ENCODE measurements at places on chromosomes 11 and 22.

- no peak for DNase-seq
These were observed 224.4 kb upstream of the MTNR1B start for GRCh38 chr11:92744929-92745585.

GRCh38 chr11:127679816-127680545 lies 679.4 kb upstream of the KIRREL3 start:
- no peak for DNase-seq

DNA sequence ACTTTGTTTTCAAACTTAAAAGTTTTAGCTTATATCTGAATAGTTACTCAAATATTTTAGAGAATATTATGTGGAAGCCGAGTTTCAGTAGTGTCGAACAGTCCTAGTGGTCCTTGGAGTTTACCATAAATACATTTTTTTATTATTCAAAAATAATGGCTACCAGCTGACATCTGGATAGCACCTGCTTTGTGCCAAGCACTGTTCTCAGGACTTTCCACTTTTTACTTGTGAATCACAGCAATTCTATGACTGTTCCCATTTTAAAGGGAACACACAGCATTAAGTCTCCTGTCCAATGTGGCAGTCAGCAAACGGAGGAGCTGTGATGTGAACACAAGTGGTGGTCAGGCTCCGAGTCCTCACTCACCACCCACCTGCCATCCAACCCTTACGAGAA lies 4.0 kb upstream of the SCGB2A1 start:
- no peak for DNase-seq

DNA sequence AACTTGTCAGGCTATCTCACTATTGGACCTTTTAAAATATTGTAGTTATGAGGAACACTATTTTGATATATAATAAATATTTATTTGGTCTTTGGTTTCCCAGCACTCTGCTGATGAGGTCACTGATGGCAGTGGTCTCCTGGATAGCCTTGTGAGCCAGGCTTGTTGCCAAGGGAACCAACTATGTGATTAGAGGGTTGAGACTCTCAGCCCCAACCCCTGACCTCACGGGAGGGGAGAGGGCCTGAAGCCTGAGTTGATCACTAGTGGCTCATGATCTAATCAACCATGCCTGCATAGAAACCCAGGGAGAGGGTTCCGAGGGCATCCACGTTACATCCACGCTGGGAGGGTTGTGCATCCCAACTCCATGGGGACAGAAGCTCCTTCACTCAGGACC lies 10.8 kb downstream of the PANX1 start:
- no peak for DNase-seq

DNA sequence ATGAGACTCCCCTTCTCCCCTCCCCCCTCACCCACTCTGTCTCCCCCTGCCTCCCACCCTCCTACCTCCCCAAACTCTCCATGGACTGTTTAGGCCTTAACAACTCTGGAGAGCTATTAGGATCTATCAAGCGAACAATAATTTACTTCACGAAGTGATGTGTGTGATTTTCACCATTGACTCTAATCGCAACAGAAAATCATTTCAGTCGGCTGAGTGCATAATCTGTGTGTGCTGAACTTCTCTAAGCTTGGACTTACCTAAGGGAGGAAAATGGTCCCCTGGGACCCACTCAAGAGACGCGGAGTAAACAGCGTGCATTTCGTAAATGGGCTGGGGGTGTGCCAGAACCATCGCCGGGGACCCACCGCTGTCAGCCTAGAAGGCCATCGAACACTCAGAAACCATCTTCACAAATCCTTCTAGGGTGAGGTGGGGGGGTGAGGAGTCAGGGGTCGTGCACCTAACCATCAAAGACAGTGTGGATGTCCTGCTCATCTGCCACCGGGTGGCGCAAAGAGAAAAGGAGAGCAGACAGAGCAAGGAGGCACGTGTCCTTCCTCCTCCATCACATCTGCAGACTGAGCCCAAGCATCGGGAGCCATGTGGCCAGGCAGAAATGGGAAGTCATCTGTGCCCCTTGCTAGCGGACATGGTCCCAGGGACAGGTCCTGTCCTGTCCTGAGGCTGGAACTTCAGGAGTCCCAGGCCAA lies 62.1 kb upstream of the NUP50 start:
- peak; percentile 35 for DNase-seq

- no peak for DNase-seq
These were observed 20.1 kb upstream of the SWAP70 start for GRCh38 chr11:9643751-9644150.

GRCh38 chr22:25111579-25112517 lies 87.8 kb upstream of the CRYBB3 start:
- DNase-seq = peak; percentile 87
